ENCODE measurements at places on chromosomes 4 and X. TPM values are rescaled to one million over a fixed set of nuclear protein-coding genes. Genes with fewer than 3 reads are reported as not detected.

Gene MGARP
- 5.5 TPM for total RNA-seq

Gene CWH43
- 1.9 TPM for total RNA-seq

Gene JCHAIN
- not detected for total RNA-seq

Gene SSX4
- total RNA-seq, result not detected

Gene WNK3
- 4.3 TPM for total RNA-seq

Gene FAM9C
- total RNA-seq, result not detected

Gene MXRA5
- 2.9 TPM for total RNA-seq

Gene FGFR3
- 0.67 TPM for total RNA-seq

Gene SPON2
- 1.2 TPM for total RNA-seq

Gene MUC7
- not detected for total RNA-seq

Gene TCP11X2
- total RNA-seq, result not detected

Gene HTATSF1
- 18.2 TPM for total RNA-seq

Data from mammary epithelial cell (primary cell).